ENCODE measurements at places on chromosomes 6 and 20. TPM values are rescaled to one million over a fixed set of nuclear protein-coding genes. Genes with fewer than 3 reads are reported as not detected.

DNA sequence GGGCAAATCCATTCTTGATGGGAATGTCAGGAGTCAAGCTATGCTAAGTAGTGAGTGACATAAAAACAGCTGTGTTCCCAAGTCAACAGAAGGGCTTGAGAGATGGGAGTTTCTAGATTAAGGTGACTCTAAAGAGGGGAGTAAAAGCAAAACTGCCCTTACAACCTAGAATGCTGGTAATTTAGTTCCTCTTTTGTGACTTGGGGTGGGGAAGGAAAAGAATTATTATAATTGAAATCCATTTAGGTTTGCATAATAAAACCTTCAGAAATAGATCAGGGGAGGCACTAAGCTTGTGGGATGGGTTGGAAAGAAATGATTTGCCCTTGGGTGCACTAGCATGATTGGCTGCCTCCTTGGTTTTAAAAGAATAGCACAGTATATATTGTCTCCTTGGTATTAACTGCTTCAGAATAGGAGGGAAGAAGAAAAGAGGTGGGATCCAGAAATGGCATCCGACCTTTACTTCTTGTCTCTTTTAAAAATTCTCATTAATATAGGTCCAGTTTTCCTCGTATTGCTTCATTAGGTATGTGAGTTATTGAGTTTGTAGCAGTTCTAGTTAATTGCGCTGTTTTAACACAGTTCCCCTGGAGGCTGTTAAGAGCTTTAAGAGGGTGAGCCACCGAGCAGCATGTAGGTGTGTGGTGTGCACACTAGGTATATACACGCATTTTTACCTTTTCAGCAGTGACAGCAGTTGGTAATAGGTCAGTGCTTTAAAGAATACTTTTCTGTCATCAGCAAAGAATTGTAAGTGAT, 95.3 kb upstream of the VSTM2L start:
- no peaks in the 10 kb centered on the region for H3K4me1 ChIP-seq
- peaks cover 16% of the 10 kb centered on the region for H3K36me3 ChIP-seq
- H3K27me3 ChIP-seq, result no peaks in the 10 kb centered on the region
- H3K27ac ChIP-seq, result no peak overlapping the region

DNA sequence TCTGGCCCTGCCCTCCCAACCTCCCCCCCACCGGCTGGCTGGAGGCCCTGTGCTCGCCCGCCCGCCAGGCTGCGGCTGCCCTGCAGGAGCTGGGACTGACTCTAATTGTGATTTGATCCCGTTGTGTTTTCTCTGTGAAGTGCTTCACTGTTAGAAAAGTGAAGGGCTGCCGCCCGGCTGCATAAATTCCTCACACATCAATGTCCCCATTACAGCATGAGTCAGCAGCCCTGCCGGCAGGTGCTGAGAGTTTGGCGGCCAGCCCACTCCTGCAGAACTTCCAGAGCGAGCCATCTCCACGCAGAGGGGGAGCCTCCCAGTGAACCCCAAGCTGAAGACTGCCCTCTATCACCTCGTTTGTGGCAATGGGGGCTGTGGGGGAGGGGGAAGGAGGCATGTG, 137.9 kb downstream of the DLL1 start:
- no peak for DNase-seq
- H3K27me3 ChIP-seq, result no peaks in the 10 kb centered on the region
- no peaks in the 10 kb centered on the region for H3K36me3 ChIP-seq
- no peak overlapping the region for H3K27ac ChIP-seq
- H3K4me1 ChIP-seq, result peaks cover 19% of the 10 kb centered on the region

The CALHM5 gene
- total RNA-seq, result not detected

The BPIFB6 gene
- not detected for total RNA-seq

The ROS1 gene
- total RNA-seq, result not detected
